ENCODE measurements at places on chromosomes 16 and 17.
A peak's percentile ranks its signal among the peaks of the same experiment; 100 is the strongest.

- peak; percentile 95 for DNase-seq
Measured at GRCh38 chr17:7403727-7403976, 245 bp downstream of the TMEM256 start.

- no peak for DNase-seq
Measured at GRCh38 chr17:82282239-82283207, 9.0 kb upstream of the CSNK1D start.

DNA sequence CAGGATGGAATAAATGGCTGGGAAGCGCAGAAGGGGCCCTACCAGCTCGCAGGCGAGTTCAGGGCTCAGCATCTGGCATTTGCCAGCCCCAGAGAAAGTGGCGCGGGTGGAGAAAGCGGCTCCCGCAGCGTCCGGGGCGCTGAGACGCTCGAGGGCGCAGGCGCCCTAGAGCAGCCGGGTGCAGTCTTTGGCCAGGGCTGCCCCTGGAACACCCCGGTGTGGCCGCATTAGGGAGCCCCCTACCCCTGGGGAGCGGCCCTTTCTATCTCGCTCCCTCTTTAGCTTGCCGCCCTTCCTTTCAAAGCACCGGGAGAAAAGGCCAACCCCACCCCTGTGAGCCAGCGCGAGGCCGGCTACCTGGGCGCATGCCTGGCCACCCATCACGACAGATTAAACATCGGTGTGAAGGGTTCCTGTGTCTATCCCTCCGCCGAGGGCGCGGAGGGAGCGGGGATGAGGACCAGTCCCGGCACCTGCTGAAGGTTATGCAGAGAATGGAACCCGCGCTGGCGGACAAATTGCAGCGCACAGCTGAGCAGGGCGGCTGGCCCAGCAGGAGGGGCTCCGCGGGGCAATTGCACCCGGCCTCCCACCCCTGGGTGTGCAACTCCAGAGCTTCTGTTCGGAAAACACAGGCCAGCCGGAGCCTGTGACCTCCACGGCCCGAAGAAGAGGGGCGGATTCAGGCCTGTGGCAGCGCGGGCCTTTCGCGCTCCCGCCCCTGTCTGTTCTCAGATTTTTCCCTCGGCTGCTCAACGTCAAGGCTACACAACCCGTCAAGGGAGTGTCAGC is 15.6 kb upstream of the FOXF1 start:
- DNase-seq: no peak

DNA sequence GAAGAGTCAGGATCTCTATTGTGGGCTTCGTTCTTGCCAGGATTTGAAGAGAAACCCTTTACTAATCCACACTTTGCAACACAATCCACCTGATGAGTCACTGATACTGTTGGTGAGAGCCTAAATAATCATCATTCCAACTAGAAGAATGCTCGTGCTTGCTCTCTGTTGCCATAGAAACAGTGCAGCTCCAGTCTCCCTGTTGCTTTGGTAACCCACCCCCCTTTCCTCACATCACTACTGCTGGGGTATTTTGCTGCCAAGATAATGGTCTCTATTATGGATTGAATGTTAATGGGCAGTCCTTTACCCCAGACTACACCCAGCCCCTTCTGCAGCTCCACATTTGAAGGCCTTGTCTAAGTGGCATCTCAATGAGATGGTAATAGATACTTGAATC is 190.4 kb downstream of the ABCC12 start:
- no peak for DNase-seq

DNA sequence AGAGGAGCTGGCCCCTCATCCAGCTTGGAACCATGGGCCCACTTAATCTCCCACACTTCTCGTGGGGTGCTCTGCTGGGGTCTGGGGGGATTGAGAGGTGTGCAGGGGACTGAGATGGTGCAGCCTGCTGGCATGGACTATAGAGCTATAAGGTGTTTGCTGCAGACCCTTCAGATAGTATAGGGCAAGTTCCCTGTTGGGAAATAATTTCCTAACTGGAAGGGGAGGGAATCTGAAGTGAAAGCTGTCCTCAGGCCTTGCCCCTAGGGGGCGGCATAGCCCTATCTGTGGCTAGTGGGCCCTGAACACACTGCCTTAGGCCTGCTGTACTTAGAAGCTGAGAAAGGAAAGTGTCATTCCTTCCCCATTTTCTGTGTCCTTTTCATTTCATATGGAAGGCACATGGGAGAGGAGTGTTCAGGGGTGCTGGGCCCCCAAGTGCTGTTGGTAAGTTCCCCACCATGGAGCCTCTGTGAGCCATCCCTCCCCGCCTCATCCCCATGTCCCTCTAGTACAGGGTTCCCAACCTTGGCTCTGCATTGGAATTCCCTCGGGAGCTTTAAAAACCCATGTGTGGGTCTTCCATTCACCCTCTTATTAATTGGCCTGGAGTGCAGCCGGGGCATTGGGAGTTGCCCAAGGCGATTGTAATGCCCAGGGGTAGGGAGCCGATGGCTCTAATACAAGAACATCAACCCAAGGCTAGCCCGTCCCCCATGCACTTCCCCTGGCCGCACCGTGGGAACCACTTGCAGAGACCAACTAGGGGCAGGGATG is 19.7 kb downstream of the GOSR2 start:
- DNase-seq: peak; percentile 77

DNA sequence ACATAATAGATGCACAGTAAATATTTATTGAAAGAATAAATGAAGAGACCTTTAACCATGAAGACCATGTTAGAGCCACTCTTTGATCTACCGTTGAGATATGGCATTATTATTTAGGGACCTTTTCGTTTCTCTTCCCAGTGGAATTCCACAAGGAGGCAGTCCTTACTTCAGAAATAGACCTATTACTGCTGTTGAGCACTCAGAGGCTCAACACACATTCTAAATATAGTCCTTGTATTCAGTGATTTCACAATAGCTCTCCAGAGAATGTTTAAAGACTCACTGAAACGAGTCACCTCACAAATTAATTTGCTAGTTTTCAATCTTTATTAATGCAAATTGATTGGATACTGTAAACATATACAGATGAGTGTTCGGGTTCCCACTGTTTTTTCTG is 603.8 kb downstream of the CDH8 start:
- no peak for DNase-seq

DNA sequence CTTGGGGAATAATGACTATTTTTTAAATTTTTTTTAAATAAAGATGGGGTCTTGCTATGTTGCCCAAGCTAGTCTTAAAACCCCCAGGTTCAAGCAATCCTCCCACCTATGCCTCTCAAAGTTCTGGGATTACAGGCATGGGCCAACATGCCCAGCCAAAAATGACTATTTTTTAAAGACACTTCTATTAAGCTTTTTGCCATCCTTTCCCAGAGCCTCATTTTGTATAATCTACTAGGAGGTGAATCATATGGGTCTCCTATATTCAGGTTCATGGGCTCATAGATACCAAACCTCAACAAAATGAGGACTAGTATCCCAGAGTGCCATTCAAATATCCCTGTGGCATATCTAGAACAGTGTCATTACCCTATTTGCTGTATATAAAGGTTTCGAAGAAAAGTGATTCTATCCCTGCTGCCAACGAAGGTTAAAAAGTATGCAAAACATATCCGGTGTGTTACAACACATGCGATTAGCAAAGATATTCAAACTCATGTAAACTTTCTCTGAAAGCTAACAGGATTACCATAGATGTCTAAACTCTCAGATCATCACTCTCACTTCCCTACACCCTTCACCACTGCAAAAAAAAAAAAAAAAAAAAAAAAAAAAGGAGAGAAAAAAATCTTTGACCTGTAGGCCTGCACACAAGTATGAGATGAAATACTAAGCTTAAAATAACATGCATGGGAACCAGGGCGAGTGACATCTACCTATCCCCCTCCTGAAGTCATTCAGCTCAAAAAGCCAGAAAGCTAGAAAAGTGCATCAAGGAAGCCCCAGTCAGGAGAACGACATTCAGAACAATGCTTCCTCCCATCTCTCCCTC is 23.5 kb downstream of the XPO6 start:
- no peak for DNase-seq

DNA sequence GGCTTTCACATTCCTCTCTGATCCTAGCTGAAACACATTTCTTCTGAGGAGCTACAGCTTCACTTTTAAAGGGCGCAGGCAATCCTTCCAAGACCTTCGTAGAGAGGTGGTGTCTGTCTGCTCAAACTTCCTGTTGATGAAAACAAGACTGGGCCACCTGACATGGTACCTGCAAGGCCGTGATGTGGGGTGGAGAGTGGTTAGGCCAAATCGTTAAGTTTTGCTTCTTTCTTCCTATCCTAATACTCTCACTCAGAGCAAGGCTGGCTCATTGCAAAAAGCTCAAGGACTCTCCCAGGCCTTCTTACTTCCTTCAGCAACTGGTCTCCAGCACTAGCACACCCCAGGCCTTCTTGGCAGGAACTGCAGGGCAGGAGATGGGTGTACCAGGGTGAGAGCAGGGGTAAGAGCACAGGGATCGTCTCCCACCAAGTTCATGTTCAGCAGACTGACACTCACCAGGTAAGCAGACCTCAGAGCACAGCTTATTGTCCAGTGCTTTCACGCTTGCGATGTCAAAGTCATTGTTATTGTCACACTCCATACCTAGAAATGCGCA is 10.9 kb upstream of the FOXJ1 start:
- no peak for DNase-seq

- DNase-seq: peak; percentile 60
Measured at GRCh38 chr17:42577140-42577531, 393 bp downstream of the PSMC3IP start.

- DNase-seq: no peak
Measured at GRCh38 chr16:86497551-86498021, 12.7 kb upstream of the FOXF1 start.

- DNase-seq: no peak
Measured at GRCh38 chr16:75570396-75571065, 4.4 kb downstream of the GABARAPL2 start.

DNA sequence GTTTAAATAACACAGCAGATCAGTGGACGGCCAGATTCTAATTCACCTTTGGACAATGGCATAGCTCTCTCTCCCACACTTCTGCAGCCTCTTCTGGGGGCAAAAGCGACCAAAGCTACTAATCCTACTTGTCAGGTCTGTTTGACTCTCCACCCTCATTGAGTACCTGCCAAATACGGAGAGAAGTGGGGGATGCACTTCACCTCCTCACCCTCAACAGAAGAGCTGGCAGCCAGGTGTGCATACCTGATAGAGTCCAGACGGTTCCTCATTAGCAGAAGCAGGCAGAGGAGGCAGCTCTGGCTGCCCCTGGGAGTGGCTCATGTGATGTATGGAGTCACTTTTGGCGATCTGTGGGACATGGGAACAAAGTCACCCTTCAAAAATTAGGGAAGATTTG is 4.9 kb downstream of the DNAH3 start:
- no peak for DNase-seq

DNA sequence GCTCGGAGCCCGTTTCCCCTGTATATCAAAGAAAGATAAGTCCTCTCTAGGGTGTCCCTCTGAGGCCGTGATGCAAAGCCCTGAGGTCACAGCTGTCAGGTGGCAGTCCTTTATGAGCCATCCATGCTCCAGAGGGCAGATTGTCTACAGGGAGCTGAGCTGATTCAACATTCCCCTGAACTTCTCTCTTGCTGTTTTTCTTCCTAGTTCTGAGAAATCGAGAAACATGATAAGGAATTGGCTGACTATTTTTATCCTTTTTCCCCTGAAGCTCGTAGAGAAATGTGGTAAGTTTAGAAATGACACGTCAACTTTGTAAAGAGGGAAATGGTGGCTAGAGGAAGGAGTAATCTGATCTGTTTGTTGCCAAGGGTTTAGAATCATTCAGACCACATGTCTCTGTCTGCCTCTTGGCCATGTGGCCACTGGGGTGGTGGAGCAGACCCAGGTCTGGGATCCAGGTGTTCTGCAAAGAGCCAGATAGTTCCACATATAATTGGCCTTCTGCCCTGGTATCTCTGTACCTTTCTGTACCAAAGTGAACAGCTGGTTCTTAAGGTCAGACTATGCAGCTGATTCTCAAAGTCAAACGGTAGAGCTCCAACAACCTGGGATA is 3.5 kb downstream of the CTNS start:
- DNase-seq: no peak

GRCh38 chr16:4552541-4552940 is 3.6 kb upstream of the C16orf96 start:
- no peak for DNase-seq

GRCh38 chr16:55651841-55652824 is 3.7 kb upstream of the SLC6A2 start:
- DNase-seq: no peak

GRCh38 chr16:67661101-67661761 is 471 bp downstream of the PARD6A start:
- DNase-seq: peak; percentile 41

DNA sequence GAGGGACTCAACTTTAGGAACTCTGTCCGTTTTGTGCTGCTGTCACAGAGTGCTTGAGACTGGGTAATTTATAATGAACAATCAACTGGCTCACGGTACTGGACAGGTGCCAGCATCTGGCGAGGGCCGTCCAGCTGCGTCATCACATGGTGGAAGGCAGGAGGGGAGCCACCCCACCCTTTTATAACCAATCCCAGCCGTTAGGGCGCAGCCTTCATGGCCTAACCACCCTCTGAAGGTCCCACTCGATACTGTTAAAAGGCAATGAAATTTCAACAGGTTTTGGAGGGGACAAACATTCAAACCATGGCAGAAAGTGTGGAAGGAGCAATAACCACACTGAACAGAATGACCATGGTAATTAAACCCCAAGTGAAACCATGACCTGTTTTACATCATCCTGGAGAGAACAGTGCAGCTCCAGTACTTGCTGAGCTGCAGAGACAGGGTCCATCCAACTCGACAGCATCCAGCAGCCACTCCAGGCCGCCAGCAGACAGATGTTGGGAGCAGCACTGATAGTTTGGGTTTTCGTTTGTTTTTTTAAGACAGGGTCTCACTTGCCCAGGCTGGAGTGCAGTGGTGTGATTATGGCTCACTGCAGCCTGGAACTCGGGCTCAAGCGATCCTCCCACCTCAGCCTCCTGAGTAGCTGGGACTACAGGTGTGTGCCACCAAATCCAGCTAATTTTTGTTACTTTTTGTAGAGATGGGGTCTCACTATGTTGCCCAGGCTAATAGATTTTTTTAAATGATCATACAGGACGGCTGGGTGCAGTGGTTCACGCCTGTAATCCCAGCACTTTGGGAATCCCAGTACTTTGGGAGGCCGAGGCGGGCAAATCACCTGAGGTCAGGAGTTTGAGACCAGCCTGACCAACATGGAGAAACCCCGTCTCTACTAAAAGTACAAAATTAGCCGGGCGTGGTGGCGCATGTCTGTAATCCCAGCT is 11.0 kb downstream of the CHMP6 start:
- DNase-seq: no peak

DNA sequence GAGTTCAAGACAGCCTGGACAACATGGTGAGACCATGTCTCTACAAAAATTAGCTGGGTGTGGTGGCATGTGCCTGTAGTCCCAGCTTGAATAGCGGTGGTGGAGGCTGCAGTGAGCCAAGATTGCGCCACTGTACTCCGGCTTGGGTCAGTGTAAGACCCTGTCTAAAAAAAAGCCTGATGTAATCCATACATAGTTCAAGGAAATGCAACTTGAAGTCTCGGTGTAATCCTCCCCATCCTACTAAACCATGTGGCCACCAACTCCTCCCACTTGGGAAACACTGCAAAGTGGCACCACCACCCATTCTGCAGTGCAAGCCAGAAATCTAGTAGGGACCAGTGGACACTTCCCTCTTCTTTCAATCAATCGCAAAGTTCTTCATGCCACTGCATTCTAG is 5.4 kb upstream of the KPNB1 start:
- DNase-seq: no peak

- DNase-seq: peak; percentile 72
Measured at GRCh38 chr17:16873174-16874035, 98.5 kb downstream of the TNFRSF13B start.

GRCh38 chr17:73896966-73897365 is 252.7 kb upstream of the SDK2 start:
- DNase-seq: no peak
